ENCODE measurements at places on chromosomes 5 and 9.

DNA sequence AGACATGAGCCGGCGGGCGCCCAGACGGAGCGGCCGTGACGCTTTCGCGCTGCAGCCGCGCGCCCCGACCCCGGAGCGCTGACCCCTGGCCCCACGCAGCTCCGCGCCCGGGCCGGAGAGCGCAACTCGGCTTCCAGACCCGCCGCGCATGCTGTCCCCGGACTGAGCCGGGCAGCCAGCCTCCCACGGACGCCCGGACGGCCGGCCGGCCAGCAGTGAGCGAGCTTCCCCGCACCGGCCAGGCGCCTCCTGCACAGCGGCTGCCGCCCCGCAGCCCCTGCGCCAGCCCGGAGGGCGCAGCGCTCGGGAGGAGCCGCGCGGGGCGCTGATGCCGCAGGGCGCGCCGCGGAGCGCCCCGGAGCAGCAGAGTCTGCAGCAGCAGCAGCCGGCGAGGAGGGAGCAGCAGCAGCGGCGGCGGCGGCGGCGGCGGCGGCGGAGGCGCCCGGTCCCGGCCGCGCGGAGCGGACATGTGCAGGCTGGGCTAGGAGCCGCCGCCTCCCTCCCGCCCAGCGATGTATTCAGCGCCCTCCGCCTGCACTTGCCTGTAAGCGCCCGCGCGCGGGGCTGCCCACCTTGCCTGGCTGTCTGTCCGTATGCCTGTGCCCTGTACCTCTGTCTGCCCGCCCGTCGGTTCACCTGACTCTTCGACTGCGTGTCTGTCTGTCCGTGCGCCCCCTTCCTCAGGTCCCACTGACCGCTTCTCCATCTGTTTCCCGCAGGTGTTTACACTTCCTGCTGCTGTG is 412 bp downstream of the FGF18 start:
- DNase-seq = no peak

DNA sequence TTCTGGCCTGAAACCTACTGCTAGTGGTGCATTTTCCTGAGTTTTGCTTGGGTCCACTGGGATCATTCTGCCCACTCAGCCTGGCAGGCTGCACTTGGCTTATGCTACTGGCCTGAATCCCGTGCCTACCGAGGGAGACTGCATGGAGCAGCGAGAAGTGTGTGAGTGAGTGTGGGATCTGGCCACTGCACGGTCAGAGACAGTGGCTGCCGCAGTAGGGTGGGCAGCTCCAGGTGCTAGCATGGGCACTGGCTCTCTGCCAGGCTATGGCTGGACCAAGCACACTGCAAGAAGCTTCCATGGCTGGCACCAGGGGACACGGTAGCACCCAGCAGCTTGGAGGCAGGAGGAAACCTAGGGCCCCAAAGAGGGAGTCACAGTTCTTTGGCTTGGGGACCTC is 1058.7 kb upstream of the ACO1 start:
- no peak for DNase-seq

- DNase-seq = no peak
Observed at GRCh38 chr5:172002310-172002709, 4.1 kb downstream of the FBXW11 start.

GRCh38 chr5:139708877-139709581 is 60.9 kb downstream of the CXXC5 start:
- peak; percentile 99 for DNase-seq

DNA sequence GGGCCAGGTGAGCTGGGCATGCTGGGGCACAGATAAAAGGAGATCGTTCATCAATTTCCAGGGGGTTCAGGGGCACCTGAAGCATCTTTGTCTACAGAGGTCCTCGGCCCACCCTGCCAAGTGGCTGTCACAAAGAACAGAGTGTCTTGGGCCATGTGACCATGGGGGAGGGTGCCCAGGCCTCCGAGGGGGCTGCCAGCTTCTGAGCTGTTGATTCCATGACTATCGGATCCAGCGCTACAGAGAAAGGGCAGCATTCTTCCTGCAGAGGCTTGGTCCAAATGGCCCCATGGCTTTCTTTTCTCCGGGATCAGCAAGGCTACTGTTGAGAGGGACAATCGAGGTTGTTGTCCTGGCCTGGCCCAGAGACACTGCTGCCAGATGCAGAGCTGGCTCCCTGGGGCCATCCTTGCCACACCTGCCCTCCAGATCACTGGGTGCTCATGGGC is 289.2 kb downstream of the ZSWIM6 start:
- DNase-seq = no peak

GRCh38 chr5:58932057-58932612 is 349.3 kb downstream of the RAB3C start:
- DNase-seq = no peak
